ENCODE measurements at places on chromosomes 6 and 20. TPM values are rescaled to one million over a fixed set of nuclear protein-coding genes. Genes with fewer than 3 reads are reported as not detected.

Gene PSORS1C2
- not detected for total RNA-seq

Gene PI3
- not detected for total RNA-seq

DNA sequence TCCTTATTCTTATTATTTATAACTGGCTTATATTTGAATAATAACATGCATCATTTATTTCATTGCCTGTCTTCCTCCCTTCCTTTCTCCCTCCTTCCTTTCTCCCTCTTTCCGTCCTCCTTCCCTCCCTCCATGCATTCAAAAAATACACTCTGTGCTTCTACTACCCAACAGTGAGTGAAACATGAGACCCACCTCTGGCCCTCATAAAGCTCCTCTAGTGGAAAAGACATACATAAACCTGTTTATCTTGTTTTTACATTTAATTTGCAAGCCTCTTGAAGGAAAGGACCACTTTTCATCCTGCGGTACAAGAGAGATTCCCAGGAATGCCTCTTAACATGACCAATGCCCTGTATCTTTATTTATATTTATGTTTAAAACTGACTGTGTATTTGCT lies 21.8 kb upstream of the ISM1 start:
- DNase-seq = no peak

DNA sequence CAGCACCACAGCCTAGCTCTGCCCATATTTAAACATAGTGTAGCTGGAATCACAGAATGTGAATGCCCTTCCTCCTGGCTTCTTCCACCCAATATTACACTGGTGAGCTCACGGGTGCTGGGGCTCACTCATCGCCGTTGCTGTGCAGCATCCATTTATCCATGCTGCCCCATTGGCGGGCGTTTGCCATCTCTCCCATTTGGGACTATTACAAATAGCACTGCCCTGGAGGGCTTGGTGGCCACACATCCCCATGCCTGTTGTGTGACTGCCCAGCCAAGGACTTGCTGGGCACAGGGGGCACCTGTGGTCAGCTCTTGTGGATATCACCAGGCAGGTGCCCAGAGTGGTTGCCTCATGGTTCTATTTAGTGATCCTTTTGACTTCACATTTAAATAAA lies 54.5 kb upstream of the ENTPD6 start:
- DNase-seq = no peak

GRCh38 chr6:24683297-24684296 lies 16.7 kb downstream of the ACOT13 start:
- no peak for DNase-seq

DNA sequence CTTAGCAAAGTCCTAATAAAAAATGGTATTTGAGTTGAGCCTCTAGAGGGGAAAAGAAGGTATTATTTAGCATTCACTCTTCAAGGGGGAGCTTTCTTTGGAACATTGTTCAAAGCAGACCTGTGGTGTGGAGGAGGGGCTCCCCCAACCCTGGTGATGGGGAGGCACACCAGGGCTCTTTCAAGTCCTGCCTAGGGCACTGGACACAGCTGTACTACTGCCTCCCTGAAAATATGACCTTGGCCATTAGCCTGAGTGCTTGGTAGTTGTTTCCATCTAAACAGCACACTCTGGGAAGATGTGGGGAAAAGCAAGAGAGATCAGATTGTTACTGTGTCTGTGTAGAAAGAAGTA lies 215.1 kb upstream of the CNR1 start:
- no peak for DNase-seq

- no peak for DNase-seq
Measured at GRCh38 chr20:32443386-32443974, 85.3 kb downstream of the ASXL1 start.
